ENCODE measurements at places on chromosomes 4 and X.

GRCh38 chrX:20217906-20218305, 48.8 kb downstream of the RPS6KA3 start:
- no peak for DNase-seq

DNA sequence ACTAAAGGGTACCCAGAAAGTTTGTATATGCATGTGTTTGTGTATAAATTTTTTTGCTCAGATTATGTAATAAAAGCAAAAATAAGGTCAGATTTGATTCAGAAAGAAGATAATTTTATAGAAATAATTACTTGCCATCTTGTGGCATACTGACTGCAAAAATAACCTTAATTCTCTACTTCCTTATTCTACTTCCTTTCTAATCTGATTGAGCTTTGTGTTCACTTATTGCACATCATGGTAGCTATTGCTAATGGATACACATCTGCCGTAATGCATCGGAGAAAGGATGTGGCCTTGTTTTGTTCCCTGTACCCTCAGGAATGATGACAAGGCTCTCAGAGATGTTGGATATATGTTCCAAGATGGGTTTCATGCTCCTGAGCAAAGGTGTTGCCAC, 10.5 kb upstream of the GNPDA2 start:
- DNase-seq: no peak

DNA sequence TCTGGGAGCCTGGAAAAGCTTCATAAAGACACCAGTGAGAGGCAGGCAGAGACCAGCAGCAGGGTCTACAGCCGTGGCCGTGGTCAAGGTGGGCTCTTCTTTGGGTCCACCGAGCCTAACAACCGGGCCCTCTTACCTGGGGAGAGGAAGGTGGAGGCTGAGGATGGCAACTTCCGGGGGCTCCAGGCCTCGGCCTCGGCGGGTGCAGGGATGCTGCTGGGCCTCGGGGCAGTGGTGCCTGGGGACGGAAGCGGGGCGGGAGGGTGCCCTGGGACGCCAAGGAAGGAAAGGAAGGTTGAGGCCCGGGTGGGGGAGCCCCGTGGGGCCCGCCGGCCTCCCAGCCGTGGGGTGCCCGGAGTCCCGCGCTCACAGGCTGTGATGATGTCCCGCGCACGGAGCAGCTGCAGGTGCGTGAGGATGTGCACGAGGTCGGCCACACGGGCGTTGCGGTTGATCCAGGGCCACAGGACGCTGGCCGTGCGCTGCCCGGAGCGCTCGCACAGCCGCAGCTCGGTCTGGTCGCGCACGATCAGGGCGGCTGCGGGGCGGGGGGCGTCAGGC, 561 bp downstream of the IRAK1 start:
- DNase-seq: no peak

GRCh38 chr4:76011700-76012387, 4.5 kb upstream of the CXCL9 start:
- no peak for DNase-seq

DNA sequence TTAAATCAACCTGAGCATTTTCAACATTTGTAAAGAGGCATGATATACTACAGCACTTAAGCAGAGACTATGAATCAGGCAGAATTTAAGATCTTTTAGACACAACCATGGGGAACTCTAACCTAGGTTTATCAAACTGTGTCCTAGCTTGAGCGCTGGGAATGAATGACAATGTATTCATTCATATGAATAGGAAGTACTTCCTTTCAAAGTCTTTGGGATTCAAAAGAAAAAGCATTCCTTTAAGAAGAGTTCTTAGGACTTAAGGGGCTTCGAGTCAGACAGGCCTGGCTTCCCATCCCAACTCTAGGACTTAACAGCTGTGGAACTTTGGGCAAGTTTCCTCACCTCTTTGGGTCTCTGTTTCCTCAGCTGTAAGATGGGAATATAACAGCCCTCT, 104.6 kb downstream of the ANAPC4 start:
- no peak for DNase-seq

DNA sequence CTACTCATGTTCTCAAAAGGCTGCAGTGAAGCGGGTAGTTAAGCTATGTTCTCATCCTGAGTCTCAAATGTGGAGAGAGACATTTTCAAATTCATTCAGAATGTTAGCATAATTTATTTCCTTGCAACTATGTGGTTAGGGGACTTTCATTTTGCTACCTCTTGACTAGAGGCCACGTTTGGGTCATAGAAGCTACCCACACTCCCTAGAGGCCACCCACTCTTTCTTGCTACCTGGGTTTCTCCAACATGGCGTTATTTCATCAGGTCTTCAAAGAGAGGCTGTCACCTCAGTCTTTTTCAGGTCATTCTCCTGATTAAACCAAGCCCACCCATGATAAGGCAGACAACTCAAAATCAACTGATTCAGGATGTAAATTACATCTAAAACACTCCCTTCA, 34.3 kb upstream of the NLGN4X start:
- no peak for DNase-seq
